IPS DF 6.9 (cell line): ENCODE measurements at places on chromosomes 13 and 19.
A peak's percentile ranks its signal among the peaks of the same experiment; 100 is the strongest.

DNA sequence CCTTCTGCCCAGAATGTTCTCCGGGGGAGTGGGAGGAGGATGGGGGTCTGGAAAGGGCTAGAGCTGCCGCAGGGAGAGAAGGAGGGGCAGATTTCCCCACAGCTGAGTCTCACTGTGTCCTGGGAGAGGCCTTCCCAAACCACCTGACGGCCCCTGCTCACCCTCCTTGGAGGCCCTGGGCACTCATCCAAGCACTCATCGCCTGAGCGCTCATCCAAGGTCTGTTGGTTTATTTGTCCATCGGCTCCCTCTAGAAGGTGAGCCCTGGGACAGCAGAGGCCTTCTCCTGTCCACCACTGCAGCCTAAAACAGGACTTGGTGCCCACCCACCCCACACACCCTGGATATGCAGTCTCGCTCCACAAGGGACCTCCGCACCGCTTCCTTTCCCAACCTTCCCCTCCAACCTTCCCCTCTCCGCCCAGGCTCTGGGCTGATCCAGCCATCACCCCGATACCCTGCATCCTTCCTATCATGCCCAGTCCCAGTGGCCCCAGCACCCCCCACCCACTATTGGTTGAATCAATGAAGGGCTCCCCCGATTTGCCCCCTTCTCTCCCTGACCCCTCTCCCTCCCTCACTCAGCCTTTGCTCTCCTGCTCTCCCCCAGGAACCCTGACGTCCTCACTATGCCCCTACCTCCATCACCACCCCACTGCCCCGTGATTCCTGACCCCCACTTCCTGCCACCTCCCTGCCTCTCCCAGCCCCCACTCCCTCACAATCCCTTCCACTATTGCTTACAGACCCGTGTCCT lies 1.7 kb downstream of the UBXN6 start:
- DNase-seq = no peak

GRCh38 chr13:34474187-34474868 lies 467.7 kb upstream of the NBEA start:
- DNase-seq = no peak

DNA sequence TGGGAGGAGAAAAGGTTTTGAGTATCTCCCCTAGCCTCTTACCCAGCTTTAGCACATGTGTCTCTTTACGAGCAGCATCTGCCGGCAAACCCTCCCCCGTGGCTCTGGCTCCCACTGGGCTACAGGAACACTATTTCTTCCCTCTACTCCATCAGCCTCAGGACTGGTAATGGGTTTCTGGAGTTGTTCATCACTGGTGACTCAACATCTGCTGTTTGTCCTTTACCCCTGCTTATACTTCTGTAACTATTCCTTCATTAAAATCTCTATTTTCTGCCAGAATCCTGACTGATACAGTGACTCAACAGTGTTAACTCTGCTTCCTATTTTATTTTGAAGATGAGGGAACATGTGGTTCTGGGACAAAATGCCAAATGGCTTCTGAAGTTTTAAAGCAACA lies 437.3 kb upstream of the HTR2A start:
- no peak for DNase-seq

- no peak for DNase-seq
These were observed 168.6 kb downstream of the OXGR1 start for GRCh38 chr13:96825653-96826052.

GRCh38 chr19:14405758-14406644 lies 13.1 kb downstream of the DDX39A start:
- DNase-seq = peak; percentile 89

GRCh38 chr13:82833923-82834322 lies 1048.4 kb downstream of the SLITRK1 start:
- DNase-seq = no peak

DNA sequence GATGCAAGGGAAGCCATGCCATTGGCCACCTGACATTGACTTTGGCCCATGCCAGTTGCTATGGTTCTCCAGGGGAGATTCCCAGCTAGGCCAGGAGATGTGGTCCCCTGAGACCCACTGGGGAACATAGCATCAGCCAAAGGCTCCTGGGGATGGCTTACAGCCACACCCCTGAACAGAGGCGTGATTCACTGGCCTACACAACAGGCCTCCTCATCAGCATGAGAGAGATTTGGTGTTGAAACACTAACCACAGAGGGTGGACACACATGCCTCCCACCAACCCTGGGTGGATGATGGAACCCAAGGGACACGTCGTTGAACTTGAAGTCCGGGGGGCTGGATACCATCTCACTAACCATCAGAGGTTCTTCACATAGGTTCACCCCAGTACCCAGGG lies 14.4 kb downstream of the IQCN start:
- no peak for DNase-seq

- no peak for DNase-seq
These were observed 57.2 kb downstream of the SPATA13 start for GRCh38 chr13:24217601-24218281.

DNA sequence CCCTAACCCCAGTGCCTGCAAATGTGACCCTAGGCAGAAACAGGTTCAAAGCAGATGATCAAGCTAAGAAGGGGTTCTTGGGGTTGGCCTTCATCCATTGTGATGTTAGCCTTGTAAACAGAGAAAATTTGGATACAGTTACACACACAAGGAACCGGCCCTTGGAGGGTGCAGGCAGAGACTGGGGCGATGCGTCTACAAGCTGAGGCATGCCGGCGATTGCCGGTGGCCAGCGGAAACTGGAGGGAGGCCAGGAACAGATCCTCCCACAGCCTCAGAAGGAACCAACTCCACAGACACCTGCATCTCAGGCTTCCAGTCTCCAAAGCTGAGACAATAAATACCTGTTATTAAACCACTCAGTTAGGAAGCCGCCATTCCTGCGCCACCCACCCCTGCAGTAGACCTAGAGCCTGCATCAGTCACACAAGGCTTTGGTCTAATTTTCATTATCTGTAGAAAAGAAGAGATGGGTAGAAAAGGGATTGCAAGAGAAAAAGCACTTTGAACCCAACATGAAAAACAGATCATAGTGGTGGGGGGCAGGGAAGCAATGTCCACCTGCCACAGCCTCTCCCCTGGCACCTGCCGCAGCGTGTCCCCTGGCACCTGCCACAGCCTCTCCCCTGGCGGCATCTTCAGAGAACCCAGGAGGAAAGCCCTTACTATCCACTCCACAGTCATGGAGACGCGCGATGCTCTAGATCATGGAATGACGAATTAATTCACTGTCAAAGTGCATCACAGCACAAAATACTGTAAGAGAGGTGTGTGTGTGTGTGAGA lies 119.7 kb upstream of the SOX1 start:
- DNase-seq = no peak

- DNase-seq = no peak
These were observed 7.1 kb downstream of the SMAD9 start for GRCh38 chr13:36912973-36913372.

DNA sequence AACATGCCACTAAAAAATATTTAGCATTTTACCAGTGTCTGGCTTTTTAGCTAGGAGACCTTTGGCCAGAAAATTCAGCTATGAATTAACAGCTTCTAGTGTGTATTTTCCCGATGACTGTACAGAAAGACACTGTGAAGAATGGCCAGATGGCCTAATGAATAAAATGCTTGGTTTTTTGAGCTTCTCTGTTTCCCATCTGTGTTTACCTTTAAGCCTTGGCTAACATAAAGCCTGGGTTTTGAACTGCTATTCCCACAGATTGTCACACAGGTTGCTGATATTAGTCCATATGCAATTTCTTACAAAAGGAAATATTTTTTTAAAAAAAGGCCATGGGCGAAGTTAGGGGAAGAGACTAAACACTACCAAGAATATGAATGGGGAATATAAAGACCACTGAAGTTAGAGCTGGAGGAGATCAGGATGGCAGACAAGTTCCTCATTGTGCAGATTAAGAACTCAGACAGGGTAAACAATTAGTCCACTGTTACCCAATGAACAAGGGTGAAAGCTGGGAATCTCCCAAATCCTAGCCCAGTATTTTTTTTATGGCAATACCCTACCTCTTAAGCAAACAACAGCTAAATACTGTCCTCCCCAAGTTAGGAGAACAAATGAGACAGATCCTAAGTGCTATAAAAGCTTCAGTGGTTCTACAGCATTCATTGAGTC lies 95.1 kb downstream of the DCT start:
- DNase-seq = no peak

GRCh38 chr19:54418030-54418929 lies 3.0 kb downstream of the TTYH1 start:
- DNase-seq = no peak

GRCh38 chr13:65479692-65480091 lies 1750.4 kb downstream of the PCDH9 start:
- DNase-seq = no peak
